Activated CD4-positive, alpha-beta T cell treated with anti-CD3 and anti-CD28 coated beads, Interleukin-2, amount 10 ng/mL, durations not matched to agents 7 days and 5 days (primary cell): ENCODE measurements at places on chromosomes 3 and 15. TPM values are rescaled to one million over a fixed set of nuclear protein-coding genes. Genes with fewer than 3 reads are reported as not detected.

GRCh38 chr3:29314727-29315088 lies 33.8 kb downstream of the RBMS3 start:
- DNase-seq: no peak

DNA sequence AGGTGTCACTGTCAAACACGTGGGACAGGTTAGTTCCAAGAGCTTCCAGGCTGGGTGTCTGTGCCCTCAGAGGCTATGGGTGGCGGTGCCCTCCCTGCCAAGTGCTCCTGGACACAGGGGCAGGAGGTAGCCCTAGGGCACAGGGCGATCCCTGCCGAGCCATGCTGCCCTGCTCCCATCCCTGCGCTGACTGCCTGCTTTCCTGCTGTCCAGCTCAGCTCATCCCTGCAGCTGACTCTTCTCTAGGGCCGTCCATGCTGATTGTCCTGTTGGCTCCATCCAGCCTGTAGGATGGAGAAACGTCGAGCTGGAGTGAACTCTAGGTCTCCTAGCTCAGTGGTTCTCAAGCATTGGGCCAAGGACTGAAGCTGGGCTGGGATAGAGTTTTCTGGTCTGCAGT lies 3.7 kb downstream of the PDIA5 start:
- DNase-seq: no peak

- peak; percentile 38 for DNase-seq
These were observed 54.0 kb downstream of the B3GNT5 start for GRCh38 chr3:183306798-183307671.

DNA sequence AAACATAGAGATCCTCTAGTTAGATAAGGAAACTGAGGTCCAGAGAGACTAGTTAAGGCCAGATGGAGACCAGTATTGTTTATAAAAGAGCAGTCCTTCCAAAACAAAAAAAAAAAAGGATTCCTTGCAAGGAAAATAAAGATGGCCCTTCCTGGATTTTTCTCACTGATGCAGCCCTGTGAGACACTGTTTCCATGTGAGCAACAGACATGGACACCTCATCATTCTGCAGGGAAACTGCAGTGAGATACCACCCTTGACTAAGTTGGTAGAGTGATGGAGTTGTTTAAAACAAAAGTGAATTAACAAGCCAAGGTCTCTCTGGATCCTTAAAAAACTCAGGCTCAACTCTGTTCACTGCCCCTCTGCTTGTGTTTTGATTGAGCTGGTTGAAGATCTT lies 65.6 kb upstream of the MYZAP start:
- DNase-seq: no peak

DNA sequence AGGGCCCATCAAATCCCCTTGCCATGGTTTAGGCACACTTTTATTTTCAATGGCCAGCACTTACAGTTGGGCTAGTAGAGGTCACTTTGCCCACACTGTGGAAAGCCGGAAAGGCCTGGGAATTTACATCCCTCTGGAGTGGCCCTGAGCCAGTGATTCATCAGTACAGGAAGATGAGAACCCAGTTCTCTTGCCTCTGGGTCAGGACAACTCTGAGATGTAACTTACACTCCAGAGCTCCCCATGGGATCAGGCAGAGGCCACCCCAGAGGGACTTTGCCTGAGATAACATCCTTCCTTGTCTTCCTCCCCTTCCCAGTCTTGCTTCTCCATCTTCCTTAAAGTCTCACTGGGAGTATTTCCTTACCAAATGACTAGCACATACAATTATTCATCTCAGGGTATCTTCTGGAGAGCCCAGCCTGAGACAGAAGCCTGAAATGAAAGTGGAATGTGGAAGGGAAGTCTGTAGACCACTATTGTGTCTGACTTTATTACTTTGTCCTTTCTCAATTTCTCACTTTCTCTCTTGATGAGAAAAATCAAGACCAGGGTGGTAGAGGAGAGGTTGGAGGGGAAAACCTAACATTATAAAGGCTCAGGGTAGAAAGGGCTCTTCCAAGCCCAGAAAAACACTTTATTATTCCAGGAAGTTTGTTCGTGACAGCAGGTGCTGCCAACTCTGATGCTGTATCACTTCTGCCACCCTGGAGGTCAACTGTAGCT lies 220.8 kb downstream of the ZNF621 start:
- no peak for DNase-seq

- peak; percentile 13 for DNase-seq
These were observed 3.3 kb upstream of the DCP1A start for GRCh38 chr3:53350652-53351051.

DNA sequence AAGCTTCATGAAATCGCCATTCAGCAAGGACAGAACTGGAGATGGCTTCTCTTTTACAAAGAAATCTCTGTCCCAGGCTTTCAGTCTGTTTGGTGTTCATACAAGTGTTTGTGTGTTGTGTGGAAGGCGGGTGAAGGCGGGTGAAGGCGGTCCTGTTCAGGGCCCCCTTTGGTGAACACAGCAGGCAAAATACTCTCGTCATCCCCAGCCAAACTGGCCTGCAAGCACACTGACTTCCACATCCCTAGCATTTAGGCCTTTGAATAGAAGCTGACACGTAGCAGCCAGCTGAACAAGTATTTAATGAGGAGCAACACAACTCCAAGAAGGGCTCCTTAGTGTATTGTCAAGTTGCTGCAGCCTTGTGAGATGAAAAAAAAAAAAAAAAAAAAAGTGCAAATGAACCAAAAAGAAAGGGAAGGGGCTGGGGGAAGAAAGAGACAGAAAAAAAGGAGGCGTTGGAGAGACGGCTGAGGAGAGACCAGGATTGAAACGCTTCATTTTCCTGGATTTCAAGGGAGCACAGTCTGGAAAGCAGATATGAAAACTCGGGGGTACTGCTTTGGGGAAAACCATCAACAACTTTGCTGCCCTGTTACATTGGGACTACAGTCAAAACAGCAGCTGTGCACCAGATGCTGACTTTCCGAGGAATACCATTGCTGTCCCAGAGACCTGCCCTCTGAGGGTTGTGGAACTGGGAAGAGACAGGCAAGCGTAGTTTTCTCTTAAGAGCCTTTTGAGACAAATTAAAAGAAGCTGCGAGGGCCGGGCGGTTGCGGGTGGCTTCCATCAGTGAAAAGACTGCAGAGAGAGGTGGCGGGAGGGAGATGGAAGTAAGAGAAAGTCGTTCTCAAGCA lies 74.6 kb downstream of the TGFBR2 start:
- DNase-seq: no peak

PRR20G gene
- not detected for total RNA-seq

CLN6 gene
- total RNA-seq: 61.9 TPM

GPR149 gene
- total RNA-seq: not detected

DNA sequence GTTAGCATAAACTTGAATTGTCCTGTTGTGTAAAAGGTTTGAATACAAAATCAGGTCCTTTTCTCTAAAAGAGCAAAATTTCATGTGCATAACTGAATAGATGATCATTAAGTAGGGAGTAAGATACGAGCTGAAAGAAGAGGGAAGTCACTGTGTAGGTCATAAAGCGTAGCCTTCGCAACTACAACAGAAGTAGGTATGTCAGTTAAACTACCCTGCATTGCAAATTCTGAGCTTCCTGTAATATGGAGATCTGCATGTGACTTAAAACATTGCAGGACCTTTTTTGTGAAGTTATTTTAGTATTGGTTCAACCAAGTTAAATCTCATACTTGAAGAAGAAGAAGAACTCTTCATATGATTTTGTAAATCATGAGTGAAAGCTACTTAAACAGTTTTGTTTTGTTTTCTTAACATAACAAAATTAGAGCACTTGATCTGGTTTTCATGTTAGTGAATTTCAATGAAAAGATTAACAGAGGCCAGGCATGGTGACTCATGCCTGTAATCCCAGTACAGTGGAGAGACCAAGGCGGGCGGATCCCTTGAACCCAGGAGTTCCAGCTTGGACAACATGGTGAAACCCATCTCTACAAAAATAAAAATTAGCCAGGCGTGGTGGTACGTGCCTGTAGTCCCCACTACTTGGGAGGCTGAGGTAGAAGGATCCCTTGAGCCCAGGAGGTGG lies 26.4 kb downstream of the ARMC8 start:
- DNase-seq: no peak

- DNase-seq: no peak
These were observed 255.9 kb downstream of the DOCK3 start for GRCh38 chr3:50930371-50931208.

DNA sequence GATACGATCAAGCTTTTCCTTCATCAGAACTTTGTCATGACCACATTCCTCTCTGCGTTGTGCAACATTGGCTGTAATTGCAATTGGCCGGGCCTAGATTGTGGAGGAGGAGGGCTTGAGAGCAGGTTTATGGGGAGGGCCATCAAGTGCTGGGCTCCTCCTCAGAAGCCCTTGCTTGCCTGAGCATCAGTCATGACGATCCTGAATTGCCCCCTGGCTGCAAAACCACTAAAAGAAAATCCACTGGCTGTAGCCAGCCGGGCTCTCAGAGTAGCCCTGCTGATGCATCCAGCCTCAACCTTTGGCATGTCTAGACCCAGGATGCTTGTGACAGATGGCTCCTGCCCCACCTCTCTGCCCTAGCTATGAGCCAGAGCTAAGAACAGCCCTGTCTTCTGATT lies 13.4 kb upstream of the TRH start:
- DNase-seq: no peak

MAP1A gene
- total RNA-seq: 9.9 TPM

MITF gene
- total RNA-seq: 0.10 TPM

DNA sequence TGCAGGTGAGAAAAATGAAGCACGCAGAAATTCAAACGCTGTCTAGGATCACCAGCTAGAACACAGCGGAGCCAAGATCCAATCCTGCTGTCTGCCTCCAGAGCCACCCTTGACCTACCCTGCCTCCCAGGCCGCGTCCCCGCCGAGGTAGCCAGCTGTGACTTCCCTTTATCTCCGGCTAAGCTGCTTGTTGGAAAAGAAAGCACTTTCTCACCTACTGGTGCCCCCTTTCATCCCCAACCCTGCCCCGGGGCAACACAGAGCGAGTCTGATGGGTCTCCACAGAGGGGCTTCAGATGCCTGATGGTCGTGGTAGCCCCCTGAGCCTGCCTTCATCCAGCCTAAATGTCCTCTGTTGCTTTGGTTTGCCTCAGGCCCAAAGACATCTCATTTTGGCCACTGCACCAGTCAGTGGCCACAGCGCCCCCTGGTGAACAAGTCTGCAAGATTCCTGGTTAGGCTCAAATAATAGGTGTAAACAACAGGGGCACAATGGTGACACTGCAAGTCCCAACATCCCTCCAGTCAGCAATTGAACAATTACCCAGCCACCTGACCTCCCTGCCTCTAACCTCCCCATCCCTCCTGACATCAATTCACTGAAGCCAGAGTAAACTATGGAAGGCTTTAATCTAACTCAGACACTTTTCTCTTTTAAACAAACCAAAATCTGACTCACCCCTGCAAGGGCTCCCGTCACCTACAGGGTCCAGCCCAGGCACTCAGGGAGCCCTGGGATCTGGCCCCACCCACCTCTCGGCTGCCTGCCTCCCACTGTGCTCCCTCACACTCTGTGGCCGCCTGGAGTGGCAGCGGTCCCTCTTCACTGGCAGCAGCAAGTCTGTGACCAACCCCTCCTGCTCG lies 27.3 kb upstream of the BCL2L10 start:
- peak; percentile 76 for DNase-seq

GABRR3 gene
- not detected for total RNA-seq

GRCh38 chr3:176523114-176523513 lies 674.2 kb downstream of the TBL1XR1 start:
- DNase-seq: no peak

CTXN2 gene
- total RNA-seq: not detected

DNA sequence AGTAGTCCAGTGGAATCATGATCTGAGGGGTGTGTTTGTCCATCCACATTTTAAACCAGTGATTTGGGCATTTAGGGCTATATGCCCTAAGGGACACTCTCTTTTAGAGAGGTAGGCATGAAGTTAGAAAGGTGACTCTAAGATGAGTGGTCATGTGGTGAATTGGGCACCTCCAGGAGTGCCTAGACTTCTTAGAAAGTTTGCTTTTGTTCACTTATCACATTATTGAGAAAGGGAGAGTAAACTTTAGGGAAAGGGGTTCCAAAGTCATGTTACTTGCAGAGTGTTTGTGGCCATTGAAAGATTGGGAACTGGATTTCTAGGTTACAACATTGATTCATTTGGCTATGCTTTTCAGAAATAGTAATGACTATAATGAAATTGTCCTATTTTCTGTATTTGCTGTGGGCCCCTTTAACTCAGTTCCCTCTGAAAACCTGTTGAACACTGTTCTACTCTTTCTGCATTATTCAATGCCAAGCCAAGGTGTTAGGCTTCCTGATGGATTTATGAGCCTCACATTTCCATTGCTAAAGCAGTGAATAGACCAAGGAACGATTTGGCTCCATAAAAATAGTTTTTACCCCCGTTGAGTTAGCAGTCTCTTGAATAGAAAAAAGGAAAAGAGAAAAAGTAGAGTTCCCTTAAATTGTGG lies 169.3 kb downstream of the PTPRG start:
- no peak for DNase-seq

- no peak for DNase-seq
These were observed 98.3 kb upstream of the ZBTB20 start for GRCh38 chr3:115245438-115245837.

DNA sequence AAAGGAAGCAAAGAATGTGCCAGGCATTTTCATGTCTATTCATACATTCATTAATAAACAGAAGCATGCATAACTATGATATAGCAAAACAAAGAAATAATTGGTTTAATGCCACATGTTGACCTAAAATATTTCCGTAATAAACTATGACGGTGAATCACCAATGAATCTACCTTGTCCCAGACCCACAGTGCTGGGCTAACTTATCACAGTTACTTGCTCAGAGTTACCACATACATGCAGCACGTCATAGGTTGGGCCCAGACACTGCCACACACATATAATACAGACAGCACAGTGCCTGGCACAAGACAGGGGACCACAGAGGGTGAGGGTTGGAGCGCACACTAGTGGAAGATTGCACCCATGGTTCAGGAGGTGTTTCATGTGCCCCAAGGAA lies 86.9 kb downstream of the ATP1B3 start:
- DNase-seq: no peak

GOLGA6L10 gene
- 0.97 TPM for total RNA-seq

GRCh38 chr3:129035360-129036221 lies 25.0 kb upstream of the GP9 start:
- DNase-seq: peak; percentile 30

CADM2 gene
- not detected for total RNA-seq

TMEM266 gene
- total RNA-seq: not detected

DNA sequence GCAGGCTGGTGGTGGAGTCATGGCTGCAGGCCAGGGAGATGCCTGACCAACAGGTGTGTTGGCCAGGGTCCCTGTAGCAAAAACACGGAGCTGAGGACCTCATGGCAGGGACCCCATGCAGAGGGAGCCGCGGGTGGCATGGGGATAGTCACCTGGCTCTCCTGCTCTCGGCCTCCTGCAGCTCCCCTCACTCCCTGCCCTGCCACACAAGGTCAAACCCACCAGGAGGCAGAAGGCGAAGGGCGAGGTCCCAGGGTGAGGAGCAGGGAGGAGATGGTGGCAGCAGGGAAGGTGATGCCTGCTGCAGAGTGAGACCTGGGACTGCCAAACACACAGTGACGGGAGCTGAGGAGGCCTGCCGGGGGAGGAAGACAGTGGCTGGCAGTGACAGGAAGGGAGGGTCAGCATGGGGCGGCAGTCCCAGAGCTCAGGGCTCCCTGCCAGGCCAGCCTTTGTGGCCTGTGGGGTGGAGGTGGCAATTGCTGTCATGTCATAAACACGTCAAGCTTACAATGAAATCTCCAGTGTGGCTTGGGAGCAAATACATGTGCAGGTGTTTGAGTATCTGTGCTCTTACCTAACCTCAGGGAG lies 144.3 kb downstream of the TJP1 start:
- no peak for DNase-seq
